ENCODE measurements at places on chromosomes 12 and 14. TPM values are rescaled to one million over a fixed set of nuclear protein-coding genes. Genes with fewer than 3 reads are reported as not detected.
A peak's percentile ranks its signal among the peaks of the same experiment; 100 is the strongest.

- no peak for DNase-seq
Observed at GRCh38 chr14:48323665-48324064, 648.3 kb upstream of the MDGA2 start.

DNA sequence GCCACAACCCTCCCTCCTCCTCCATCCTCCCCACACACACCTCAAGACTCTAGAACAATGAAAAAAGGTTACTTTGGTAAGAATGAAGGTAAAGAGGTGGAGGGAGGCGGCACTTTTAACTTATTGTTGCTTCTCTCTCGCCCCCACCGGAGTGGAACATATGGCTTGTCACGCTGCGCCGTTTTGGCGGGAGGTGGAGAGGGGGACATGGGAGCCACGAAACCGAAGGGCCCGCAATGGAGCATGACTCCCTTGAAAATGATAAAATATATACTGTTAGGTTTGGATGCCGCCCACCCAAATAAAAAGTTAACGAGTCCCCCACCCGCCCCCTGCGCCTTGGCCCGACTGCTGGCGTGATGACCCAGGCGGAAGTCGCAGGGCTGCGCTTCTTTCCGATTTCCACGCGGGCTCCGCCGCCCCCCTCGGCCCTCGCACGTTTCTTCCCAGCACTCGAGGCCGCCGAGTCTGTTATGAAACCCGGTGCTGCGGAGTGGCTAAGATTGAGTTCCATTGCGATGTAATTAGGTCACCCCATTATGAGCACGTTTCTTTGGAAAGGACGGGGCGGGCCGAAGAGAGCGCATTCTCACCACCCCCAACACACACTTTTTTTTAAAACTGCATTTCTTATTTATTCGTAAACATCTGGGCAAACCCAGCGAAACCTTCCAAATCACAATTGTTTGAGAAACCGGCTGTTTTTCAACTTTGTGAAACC is 1.4 kb upstream of the ZFP36L1 start:
- peak; percentile 87 for DNase-seq

- DNase-seq, result no peak
Observed at GRCh38 chr12:124218243-124218560, 76.7 kb upstream of the RFLNA start.

GRCh38 chr14:72682188-72682587 is 211.7 kb downstream of the DPF3 start:
- no peak for DNase-seq

DNA sequence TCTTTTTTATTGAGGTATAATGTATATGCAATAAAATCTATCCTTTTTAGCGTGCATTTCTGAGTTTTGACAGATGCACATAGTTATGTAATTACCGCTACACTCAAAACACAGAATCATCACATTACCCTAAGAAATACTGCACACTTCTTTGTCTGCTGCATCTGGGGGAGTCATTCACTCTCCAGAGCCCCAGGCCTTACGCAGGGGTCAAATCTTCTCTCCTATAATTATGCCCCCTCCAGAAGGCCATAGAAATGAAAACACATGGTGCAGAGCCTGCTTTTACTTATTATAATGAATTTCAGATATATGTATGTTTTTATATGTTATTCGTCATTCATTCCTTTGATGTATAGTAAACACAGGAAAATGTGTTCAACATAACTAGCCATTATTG is 296.5 kb upstream of the TMEM132C start:
- no peak for DNase-seq

CISTR gene
- total RNA-seq, result not detected

LRRC10 gene
- total RNA-seq, result not detected
